ENCODE measurements at places on chromosomes 12 and 14.

DNA sequence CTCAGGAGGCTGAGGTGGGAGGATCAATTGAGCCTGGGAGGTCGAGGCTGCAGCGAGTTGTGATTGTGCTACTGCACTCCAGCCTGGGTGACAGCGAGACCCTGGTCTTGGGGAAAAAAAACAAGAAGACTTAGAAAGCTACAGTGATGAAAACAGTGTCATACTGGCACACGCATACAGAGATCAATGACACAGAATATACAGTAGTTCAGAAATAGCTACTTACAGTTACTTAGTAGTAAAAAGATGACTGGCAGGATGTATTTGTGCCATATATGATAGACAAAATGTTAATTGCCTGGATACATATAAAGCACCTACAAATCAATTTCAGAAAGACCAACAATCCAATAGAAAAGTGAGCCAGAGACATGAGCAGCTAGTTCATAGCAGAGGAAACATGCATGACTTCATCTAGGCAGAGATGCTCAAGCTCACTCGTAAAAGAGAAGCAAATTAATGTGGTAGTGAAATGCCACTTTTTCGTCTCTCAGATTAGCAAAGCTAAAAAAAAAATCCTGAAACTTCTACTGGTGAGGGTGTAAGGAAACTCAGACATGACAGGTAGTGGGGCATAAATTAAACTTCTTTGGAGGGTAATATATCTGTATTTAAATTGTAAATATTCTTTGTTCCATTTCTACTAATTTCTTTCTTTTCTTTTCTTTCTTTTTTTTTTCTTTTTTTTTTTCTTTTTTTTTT is 2.5 kb upstream of the ALDH2 start:
- no peak for DNase-seq

DNA sequence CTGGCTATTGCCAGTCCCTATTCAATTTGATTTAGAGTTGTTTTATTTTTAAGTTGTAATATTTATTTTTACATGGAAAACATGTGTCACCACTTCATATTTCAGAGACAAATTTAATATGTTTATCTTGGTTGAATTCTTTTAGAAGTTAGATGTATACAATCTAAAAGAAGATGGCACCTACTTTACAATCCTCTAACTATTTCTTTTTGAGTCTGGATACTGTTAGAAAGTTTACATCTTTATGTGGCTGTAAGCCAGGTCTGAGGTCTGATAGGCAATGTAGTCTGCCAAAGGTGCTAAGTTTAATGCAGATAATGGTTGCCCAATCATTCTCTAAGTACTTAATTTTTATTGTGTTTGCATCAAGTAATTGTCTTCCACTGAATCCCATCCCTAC is 7.2 kb upstream of the LMO3 start:
- no peak for DNase-seq

DNA sequence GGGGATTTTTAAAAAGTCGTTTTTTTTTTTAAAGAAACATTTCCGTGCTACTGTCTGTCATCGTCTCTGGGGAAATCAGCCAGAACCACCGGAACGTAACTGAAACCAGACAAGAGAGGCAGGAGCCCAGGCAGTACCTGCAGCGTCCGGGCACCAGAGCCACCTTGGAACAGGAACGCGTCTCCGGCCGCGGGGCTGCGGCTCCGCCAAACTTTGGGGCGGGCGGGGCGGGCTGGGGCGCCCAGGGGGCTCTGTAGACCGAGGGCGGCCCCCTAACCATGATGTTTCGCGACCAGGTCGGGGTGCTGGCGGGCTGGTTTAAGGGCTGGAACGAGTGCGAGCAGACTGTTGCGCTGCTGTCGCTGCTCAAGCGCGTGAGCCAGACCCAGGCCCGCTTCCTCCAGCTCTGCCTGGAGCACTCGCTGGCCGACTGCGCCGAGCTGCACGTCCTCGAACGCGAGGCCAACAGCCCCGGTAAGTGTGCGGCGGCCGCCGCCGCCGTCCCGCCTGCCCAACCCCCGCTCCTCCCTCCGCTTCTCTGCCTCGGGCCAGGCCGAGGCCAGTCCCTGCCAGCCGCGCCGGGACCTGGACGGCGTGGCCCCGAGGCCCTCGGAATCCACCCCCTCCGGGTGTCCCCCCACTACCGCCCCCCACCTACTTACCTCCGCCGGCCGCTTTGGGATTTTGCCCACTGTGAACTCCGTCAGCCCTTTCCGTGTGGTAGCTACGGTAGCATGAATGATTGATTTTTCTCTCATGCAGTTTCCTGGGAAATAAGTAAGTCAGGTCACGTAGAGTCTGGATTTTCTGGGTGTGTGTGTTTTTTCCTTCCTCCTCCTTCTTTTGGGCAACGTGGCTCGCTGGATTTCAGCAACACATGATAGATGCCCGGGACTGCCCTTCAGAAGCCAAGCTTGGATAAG is 972 bp downstream of the SAMD4A start:
- no peak for DNase-seq

- no peak for DNase-seq
These were observed 412.5 kb upstream of the OR4E1 start for GRCh38 chr14:22086131-22086530.

DNA sequence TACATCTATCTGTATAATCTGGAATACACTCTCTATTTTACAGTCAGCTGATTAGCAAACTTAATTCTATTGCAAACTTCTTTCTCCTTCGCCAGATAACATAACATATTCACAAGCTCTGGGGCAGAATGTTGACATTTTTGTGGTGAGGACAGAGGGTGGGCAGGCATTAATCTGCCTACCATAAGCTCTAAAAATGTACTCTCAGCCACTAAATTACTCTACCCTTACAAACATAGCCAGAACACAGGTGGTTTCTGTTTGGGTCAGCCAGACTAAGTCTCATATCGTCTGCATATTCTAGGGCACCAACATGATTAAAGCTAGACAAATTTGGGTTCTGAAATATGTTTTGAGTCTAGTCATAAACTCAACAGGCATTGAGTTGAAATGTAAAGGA is 90.1 kb downstream of the SLC6A15 start:
- no peak for DNase-seq

DNA sequence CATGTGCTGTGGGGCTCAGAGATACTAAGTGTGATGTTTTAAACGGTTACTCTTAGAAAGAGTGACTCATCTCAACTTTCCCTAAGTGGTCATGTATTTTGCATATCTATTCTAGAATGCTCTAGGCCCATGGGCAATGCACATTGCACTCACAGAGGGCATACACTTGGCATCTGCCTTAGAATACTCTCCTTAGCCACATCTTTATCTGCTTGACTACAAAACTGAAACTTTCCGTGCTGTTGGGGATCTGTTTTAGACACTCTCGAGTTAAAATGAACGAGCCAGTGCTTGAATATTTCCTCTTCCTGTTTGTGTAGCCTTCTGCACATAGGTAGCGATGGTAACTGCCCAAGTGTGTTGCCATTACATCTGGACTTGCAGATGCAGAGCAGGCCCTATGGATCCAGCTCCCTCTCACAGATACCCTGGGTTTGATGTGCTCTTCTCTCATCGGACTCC is 180.5 kb downstream of the CAND1 start:
- no peak for DNase-seq

- DNase-seq, result no peak
These were observed 16.6 kb upstream of the CCDC177 start for GRCh38 chr14:69591317-69591716.

GRCh38 chr14:31222834-31223233 is 15.2 kb upstream of the HECTD1 start:
- DNase-seq, result no peak

DNA sequence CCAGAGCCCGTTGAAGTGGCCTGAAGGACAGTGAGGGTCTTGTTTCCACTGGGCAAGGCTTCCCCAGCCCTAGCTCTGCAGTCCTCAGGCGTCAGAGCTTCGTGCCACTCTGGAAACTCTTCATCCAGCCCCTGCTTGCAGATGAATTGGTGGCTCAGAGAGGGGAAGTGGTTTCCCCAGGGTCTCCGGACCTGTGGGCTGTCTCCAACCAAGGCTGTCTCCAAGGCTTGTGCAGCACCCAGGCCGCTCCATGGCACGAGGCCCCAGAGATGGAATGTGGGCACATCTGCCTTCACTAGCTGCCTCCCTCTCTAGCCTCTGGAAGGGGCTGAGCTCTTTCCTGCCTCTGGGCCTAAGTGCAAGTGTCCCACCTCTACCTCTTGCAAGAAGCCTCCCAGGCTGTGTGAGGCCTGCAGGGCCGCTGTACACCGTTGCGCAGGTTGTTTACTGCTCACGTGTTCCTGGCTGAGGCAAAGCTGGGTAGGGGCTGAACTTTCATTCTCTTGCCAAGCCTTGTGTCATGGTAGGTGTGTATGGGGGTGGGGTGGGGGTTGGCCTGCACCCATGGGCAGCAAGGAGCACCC is 11.1 kb downstream of the RIN3 start:
- DNase-seq, result no peak

DNA sequence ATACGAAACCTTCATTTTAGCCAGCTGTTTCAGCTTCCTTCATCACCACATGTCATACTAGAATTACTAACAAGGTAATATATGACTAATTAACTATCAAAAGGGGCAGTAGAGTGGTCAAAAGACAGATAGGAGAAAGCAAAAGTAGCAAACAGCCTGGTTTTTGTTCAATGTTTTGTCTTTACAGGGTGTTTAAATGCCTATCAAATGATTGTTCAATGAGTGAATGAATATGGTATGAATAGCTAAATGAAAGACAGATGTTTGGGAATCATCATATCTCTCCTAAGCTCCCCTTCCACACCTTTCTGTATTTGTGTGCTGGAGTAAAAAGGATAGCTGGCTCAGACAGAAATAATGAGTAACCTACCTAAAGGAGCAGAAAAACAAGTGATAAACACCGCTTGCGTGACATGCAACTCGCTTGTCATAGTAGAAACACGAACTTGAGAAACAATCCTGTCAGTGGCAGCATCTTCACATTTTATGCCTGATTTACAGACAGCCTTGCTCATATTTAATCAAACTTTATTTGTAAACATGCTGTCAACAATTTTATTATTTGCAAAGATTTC is 34.2 kb downstream of the ABCC9 start:
- no peak for DNase-seq

- no peak for DNase-seq
These were observed 27.7 kb upstream of the TMED10 start for GRCh38 chr14:75204116-75204515.

DNA sequence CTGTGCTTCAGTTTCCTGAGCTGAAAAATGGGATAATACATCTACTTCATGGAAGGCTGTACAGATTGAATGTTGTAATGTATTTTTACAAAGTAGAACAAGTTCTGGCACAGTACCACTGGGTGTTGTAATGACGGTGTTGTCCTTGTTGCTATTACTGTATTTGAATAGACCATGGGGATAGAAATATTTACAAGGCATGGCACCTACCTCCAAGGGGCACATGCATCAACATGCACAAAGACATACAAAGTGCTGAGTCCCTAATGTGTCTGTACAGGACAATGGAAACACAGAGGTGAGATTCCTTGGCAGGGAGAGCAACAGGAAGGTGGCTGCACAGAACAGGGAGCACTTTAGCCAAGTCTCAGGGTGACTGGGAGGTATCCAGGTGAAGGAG is 930.6 kb upstream of the TMEM132C start:
- DNase-seq, result no peak

GRCh38 chr12:124765581-124766489 is 97.8 kb downstream of the SCARB1 start:
- no peak for DNase-seq

GRCh38 chr12:121600702-121601336 is 20.0 kb upstream of the KDM2B start:
- DNase-seq, result no peak

DNA sequence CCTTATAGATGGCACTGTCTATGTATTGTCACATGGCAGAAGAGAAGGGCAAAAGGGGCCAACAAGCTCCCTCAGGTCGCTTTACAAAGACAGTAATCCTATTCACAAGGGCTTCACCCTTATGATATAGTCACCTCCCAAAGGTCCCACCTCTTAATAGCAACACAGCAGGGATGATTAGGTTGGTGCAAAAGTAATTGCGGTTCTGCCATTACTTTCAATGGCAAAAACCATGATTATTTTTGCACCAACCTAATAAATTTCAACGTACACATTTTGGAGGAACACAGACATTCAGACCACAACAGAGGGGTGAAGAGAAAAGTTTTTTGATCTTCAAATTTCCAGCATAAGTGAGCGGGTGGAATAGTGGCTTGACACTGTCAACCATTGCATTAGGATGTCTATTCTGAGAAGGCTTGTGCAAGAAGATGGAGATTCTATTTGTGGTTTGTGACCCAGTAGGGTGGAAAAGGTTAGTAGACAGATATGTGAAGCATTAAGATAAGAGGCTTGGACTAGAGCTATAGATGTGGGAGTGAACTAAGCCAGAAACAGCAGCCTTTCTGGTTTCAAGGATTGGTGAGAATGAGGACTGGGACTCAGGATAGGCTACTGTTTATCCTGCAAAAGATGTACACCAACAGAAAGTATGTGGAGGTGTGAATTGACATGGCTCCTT is 75.5 kb upstream of the CPSF6 start:
- DNase-seq, result no peak

DNA sequence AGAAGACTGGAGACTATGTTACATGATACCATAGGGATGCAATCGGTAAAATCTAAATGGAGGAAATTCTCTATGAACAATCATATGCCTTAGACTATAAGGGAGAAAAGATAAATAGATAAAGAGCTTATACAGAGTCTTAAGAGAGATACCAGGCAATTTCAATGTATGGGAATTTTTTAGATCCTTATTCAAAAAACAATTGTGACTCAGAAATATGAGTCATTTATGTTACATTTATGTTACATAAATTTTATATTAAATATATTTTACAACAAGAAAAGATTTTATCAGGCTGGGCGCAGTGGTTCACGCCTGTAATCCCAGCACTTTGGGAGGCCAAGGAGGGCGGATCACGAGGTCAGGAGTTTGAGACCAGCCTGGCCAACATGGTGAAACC is 36.5 kb upstream of the PSMA6 start:
- DNase-seq, result no peak

DNA sequence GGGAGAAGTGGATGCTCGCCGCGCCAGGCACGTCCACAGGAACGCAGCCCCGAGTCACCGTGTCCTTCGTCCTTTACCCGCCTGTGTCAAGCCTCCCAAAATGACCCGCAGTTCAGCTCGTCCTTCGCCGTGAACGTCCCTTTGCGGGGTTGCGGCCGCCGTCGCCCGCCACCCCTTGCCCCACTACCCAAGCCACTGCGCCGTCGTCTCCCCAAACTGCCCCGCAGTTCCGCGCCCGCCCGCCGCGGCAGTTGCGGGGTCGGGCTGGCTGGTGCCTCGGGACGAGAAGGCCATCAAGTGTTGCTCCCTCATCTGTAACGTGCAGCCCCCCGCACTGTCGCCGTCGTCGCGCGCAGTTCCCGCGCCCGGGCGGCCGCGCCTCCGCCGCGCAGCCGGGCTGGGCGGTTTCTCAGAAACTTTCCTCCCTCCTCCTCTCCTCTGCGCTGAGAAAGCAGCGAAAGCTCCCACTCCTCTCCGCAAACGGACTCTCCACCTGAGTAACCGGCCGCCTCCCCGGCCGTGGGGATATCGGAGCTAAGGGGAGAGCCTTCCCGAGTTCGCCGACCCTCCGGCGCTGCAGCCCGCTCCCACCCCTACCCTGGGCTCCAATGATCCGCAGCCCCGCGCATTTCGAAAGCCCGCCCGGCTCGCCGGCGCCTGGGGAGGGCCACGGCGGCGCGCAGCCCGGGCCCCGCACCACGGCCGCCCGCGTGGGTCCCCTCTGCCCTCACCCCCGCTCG is 6.7 kb downstream of the CDKN1B start:
- DNase-seq, result no peak

GRCh38 chr12:54417712-54418440 is 1.2 kb downstream of the ITGA5 start:
- DNase-seq, result no peak

All from NCI-H2081 treated with DMSO at 0.1 percent for 48 hours (cell line).